ENCODE measurements at places on chromosomes 2 and 18.

DNA sequence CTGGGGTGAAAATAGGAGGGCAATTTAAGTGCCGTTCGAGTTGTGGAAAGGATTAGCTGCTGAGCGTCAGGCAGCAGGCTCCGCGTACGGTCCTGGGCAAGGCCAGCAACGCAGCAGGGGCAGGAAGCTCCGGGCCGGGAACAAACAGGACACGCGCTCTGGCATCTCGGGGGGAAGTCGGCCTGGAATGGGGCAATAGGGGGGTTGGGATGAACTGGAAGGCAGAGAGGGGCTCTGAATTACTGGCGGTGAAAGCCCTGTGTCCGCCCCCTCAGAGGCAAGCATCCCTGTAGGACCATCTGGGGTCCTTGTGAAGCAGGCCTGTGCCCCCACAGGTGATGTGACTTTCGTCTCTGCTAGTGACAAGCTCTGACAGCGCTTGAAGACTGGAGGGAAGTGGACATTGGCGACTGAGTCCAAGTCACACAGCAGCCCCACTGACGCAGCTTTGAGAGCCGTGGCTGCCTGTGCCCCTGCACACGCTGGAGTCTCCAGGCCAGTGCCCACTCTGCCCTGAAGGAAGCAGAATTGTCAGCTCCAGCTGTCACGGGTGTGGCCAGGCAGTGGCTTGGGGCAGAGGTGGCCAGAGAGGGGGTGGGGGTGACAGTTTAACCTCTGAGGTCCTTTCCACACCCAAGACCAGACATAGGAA, 22.3 kb downstream of the GPR35 start:
- peaks cover 16% of the 10 kb centered on the region for H3K4me1 ChIP-seq
- no peak overlapping the region for H3K4me3 ChIP-seq

DNA sequence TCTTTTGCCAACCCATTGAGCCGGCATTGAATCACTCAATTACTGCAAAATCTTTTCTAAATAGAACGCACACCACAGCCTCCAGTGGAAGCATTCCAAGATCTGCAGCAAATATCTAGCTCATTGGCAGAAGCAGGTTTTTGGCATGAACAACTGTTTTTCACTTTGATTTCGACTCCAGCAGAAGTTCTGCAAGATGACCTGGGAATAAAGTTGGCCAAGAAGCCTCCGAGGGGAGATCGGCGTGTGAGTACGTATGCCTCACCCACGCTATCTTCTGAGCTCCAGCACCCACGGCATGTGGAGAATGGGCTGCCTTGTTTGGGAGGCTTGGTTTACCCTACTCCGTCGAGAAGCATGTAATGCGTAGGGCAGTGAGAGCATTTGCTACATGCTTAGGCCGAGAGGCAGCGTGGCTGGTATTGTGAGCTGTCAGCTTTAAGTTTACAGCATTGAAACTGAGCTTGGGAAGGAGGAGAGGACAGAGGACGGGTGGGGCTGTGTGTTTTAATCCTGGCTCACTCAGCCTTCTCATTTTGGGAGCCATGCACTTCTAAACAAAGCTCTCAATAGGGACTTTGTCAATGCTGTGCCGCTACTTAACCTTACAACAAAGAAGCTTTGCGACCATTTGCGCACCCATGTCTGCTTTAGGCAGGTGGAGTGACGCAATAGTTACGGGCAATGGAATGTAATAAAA, 10.5 kb downstream of the PCARE start:
- H3K4me1 ChIP-seq: no peaks in the 10 kb centered on the region
- no peaks in the 10 kb centered on the region for H3K36me3 ChIP-seq
- no peak overlapping the region for H3K27ac ChIP-seq
- no peaks in the 10 kb centered on the region for H3K27me3 ChIP-seq
- DNase-seq: no peak

DNA sequence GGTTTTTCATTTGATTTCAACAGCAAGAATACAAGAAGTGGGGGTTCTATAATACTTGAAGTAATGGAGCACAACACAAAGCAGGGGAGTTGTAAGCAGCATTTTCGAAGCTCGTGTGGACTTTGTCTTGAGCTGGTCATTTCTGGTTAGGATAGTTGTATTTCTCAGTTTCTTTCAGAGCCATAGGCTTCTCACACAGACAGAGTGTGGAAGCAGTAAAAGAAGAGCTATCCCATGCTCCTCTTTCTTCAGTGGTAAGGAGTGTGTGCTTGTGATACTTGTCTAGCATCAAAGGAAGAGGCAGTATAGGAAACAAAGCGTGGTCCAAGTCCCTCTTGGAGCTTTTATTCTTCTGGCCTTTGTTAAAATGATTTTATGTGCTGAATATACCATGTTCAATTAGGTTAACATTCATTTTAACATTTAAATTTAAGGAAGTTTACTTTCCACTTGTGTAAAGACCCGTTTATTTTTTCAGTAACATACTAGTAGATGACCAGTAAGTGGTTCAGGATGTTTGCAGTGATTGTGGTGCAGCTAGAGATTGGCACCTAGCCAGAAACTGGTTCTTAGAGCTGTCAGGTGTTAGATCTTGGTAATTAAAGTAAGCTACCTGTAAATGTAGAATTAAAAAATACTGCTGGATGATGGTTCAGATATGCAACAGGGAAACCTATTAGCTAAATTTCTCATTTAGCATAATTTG, 14.6 kb downstream of the CCNYL1 start:
- H3K4me1 ChIP-seq: no peaks in the 10 kb centered on the region
- no peak overlapping the region for H3K27ac ChIP-seq
- peak; percentile 30 for DNase-seq

DNA sequence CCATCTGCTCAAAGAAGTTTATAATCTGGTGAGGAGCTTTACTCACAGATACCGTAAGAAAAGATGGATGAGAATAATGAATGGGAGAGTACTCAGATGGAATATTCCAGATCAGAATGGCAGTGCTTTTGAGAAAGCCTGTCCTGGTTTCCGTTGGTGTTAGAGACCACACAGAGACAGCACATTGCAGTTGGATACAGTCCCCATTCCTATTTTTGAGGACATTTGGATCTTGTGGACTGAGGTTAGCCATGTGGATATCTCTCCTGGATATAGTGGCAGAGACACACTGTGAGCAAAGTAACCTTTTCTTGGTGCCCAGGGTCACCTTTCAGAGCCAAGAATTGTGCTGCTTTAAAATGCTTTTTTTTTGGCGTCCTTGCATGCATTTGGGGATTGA, 63.7 kb downstream of the TANC1 start:
- no peak overlapping the region for H3K4me3 ChIP-seq
- H3K36me3 ChIP-seq: no peaks in the 10 kb centered on the region
- no peak for DNase-seq
- H3K27ac ChIP-seq: no peak overlapping the region
- H3K4me1 ChIP-seq: no peaks in the 10 kb centered on the region

- no peak overlapping the region for H3K4me3 ChIP-seq
- no peaks in the 10 kb centered on the region for H3K36me3 ChIP-seq
- DNase-seq: no peak
These were observed 238.8 kb downstream of the IKZF2 start for GRCh38 chr2:212912445-212913103.

DNA sequence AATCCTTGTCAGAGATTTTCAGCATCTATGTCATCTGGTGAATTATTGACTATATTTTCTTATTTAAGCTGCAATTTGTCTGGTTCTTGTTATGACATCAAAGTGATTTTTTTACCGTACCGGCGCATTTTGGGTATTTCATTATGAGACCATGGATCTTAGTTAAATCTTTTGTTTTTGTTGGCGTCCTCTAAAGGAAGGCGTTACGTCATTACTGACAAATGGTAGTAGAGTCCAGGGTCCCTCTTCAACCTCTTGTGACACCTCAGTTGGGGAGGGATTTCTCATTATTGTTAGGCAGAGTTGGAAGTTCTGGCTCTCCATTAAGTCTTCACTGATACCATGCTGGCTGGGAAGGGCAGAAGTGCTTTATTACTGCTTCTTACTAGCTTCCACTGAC, 175.8 kb upstream of the MMADHC start:
- no peaks in the 10 kb centered on the region for H3K4me1 ChIP-seq
- no peaks in the 10 kb centered on the region for H3K27me3 ChIP-seq
- no peaks in the 10 kb centered on the region for H3K36me3 ChIP-seq
- no peak overlapping the region for H3K4me3 ChIP-seq
- no peak for DNase-seq

DNA sequence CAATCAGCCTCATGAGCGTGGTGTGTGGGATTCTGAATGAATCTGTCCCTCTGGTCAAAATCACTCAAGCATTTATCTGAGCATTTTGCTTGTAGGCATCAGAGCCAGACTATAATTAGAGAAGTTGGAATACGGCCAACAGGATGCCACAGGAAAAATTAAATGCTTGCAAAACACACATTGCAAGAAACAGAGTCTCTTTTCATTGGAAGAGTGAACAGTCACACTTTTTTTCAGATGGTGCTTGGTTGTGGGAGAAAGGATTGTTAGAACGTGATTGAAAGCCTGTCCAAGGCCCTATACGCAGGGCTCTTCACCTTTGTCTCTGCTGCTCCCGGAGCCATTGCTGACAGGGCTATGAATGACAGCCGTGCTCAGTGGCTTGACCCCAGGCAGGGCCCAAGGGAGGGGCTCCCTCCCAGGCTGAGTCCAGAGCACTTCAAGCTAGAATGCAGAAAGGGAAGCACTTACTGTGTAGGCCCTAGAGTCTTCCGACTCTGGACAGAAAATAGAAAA, 59.8 kb downstream of the SNTG2 start:
- DNase-seq: no peak
- H3K4me1 ChIP-seq: no peaks in the 10 kb centered on the region
- no peak overlapping the region for H3K27ac ChIP-seq
- no peak overlapping the region for H3K4me3 ChIP-seq

GRCh38 chr2:101852824-101853223, 138.9 kb upstream of the IL1R2 start:
- no peaks in the 10 kb centered on the region for H3K27me3 ChIP-seq
- H3K36me3 ChIP-seq: peaks cover 86% of the 10 kb centered on the region
- no peak overlapping the region for H3K4me3 ChIP-seq
- no peak overlapping the region for H3K27ac ChIP-seq
- H3K4me1 ChIP-seq: no peaks in the 10 kb centered on the region
- no peak for DNase-seq

DNA sequence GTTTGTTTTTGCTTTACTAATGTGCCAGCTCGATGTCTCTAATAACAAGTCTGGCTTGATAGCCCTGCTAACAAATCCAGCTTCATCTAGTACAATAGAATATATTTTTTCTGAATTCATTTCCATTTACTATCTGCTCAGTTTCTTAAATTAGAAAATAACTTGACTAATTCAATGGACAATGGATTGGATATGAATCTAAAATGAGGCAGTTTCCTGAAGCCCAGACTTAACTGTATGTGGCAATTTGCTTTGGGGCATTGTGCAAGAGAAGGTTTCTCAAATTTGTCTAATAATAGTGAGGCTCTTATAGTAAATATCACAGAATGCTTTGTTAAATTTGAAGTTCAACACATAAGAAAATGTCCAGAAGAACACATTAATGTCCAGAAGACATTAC, 25.8 kb downstream of the CALCRL start:
- no peaks in the 10 kb centered on the region for H3K36me3 ChIP-seq
- H3K27ac ChIP-seq: no peak overlapping the region
- H3K4me3 ChIP-seq: no peak overlapping the region
- no peaks in the 10 kb centered on the region for H3K4me1 ChIP-seq
- no peaks in the 10 kb centered on the region for H3K27me3 ChIP-seq

DNA sequence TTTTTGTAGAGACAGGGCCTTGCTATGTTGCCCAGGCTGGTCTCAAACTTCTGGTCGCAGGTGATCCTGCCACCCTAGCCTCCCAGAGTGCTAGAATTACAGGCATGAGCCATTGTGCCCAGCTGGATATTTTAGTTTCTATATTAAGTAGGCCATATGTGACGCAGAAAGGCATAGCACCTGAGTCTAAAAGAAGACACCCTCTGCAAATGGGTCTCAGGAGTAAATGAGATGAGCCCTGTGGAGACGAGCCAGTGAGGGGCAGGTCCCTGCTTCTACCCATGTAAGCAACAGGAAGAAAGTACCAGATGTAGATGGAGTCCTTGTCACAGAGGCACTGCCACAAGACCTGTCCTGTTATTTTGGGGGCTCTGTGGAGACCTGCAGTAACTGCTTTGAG, 322.4 kb downstream of the PTPRM start:
- H3K27ac ChIP-seq: no peak overlapping the region
- no peak overlapping the region for H3K4me3 ChIP-seq
- H3K36me3 ChIP-seq: no peaks in the 10 kb centered on the region
- no peaks in the 10 kb centered on the region for H3K27me3 ChIP-seq
- H3K4me1 ChIP-seq: no peaks in the 10 kb centered on the region

DNA sequence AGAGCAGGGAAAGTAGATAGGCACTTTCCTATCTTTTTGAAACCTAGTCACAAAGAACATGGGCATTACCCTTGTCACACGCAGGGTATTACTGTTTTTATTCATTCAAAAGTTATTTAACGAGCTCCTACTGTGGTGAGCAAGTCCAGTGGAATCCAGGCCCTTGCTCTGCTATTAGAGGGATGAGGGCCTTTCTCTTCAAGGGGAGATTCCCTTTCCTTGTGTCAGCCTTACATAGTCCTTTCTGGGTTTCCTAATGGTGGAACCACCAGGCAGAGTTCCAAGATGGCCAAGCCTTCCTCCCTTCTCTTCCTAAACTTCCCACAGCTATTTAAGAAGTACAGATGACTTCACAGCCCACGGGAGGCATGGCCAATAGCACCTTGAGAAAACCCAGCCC, 64.6 kb downstream of the SPTBN1 start:
- no peak overlapping the region for H3K4me3 ChIP-seq
- H3K27me3 ChIP-seq: no peaks in the 10 kb centered on the region
- no peak for DNase-seq

GRCh38 chr18:59617468-59617932, 79.7 kb downstream of the CCBE1 start:
- no peaks in the 10 kb centered on the region for H3K36me3 ChIP-seq
- no peaks in the 10 kb centered on the region for H3K4me1 ChIP-seq
- no peak overlapping the region for H3K27ac ChIP-seq
- no peak for DNase-seq

- no peaks in the 10 kb centered on the region for H3K4me1 ChIP-seq
- no peak overlapping the region for H3K4me3 ChIP-seq
- H3K27ac ChIP-seq: no peak overlapping the region
- no peak for DNase-seq
These were observed 66.4 kb downstream of the CDH7 start for GRCh38 chr18:65817178-65817577.

GRCh38 chr2:48069769-48070168, 163.5 kb upstream of the FBXO11 start:
- no peak overlapping the region for H3K4me3 ChIP-seq
- H3K27me3 ChIP-seq: no peaks in the 10 kb centered on the region
- H3K27ac ChIP-seq: no peak overlapping the region
- H3K36me3 ChIP-seq: no peaks in the 10 kb centered on the region

DNA sequence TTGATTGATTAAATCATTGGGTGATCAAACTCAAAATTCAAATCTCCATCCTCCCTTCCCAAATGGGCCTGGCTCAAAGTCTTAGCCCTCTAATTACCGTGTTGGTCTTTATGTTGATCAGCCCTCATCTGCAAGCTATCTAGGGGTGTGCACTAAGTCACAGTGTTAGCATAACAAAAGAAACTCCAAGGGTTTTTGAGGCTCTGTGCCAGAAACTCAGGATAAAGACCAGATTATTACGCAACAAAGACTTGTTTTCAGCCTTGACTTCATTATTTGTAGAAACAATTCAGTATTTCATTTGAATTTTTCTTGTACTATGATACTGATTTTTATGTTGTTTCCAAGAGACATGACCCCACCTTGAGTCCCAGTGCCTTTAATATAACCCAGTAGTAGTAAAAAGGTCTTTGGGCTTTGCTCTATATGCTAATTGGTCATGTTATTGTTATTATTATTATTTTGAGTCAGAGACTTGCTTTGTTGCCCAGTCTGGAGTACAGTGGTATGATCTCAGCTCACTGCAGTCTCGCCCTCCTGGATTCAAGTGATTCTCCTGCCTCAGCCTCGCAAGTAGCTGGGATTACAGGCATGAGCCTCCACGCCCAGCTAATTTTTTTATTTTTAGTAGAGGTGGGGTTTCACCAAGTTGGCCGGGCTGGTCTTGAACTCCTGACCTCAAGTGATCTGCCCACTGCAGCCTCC, 13.9 kb downstream of the PSMD14 start:
- no peaks in the 10 kb centered on the region for H3K4me1 ChIP-seq
- H3K27me3 ChIP-seq: no peaks in the 10 kb centered on the region
- no peak for DNase-seq
- H3K36me3 ChIP-seq: peaks cover 24% of the 10 kb centered on the region
- no peak overlapping the region for H3K4me3 ChIP-seq
